ENCODE measurements at places on chromosomes 3 and 15.

GRCh38 chr15:97023488-97023844 lies 693.0 kb downstream of the NR2F2 start:
- DNase-seq, result no peak

- DNase-seq, result no peak
Observed at GRCh38 chr3:100163787-100164186, 49.5 kb upstream of the FILIP1L start.

DNA sequence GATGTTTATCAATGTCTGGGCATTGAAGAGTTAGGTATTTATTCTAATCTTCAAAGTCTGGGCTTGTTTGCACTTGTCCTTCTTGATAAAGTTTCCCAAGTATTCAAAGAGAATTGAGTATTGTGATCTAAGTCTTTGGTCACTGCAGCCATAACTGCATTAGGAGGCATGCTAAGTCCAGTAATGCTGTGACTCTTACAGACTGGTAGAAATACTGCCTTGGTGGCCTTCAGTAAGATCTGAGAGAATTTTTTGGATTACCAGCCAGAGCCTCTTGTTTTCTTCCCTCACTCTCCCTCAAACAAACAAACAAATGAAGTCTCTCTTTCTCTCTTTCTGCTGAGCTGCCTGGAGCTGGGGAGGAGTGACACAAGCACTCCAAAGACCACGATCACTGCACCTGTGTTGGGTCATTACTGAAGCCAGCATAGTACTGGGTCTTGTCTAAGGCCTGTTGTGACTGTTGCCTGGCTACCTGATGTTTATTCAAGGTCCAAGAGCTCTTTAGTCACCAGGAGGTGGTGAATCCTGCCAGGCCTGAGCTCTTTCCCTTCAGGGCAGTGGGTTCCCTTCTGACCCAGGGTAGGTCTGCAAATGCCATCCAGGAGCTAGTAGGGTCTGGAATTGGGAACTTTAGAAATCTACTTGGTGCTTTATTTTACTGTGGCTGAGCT lies 14.8 kb upstream of the RBP2 start:
- no peak for DNase-seq

GRCh38 chr15:75706682-75706954 lies 6.0 kb downstream of the CSPG4 start:
- DNase-seq, result no peak

- no peak for DNase-seq
Observed at GRCh38 chr15:23503576-23503975, 56.5 kb upstream of the GOLGA6L2 start.
